ENCODE measurements at places on chromosomes 12 and 14. TPM values are rescaled to one million over a fixed set of nuclear protein-coding genes. Genes with fewer than 3 reads are reported as not detected.

DNA sequence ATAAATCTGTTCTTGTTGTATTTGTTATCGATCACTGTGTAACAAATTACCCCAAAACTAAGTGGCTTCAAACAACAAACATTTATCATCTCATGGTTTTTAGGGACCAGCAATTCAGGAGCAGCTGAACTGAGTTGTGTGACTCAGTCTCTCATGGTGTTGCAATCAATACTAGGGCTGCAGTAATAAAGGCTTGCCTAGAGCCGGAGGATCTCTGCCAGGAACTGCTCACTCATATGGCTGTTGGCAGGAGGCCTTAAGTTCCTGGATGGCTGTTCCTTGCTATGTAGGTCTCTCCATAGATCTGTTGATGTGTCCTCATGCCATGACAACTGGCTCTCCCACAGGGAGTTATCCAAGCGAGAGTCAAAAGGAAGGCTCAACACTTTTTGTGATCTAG lies 3.8 kb upstream of the PSMC6 start:
- DNase-seq = no peak

The IQSEC3 gene
- 0.95 TPM for total RNA-seq

The TEX52 gene
- total RNA-seq = not detected

The FLVCR2 gene
- 7.6 TPM for total RNA-seq

DNA sequence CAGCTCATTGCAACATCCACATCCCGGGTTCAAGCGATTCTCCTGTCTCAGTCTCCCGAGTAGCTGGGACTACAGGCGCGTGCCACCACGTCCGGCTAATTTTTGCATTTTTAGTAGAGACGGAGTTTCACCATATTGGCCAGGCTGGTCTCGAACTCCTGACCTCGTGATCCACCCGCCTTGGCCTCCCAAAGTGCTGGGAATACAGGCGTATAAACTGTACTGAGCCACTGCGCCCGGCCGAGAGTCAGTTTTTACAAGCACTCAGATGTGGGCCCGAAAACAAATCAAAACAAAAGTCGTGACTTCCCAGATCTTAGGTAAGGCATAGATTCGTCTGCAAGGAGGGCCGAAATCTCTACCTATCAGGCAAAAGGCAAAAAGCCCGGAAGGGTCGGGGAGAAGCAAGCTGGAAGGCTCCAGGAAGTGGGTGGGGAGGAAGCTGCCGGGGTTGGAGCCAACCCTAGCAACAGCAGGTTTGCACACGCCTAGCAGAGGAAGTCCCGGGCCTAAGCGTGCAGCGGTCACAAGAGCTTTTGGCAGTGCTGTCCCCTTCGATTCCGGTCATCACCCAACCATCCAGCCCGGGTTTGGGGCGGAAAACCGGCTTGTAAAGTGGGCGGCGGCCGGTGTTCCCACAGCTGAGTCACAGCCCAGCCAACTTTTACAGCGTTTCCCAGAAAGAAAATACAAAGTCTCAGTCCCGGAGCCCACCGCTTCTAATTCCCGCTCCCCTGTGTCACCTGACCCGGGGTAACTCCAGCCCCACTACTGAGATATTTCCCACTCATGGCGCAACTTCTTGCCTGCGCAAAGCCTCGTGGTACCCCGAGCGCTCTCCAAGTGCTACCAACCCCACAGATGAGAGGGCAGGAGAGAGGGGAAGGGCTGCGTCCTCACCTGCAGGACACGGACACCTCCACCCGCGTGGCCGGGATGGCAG lies 583 bp downstream of the CPNE8 start:
- DNase-seq = peak; percentile 48

DNA sequence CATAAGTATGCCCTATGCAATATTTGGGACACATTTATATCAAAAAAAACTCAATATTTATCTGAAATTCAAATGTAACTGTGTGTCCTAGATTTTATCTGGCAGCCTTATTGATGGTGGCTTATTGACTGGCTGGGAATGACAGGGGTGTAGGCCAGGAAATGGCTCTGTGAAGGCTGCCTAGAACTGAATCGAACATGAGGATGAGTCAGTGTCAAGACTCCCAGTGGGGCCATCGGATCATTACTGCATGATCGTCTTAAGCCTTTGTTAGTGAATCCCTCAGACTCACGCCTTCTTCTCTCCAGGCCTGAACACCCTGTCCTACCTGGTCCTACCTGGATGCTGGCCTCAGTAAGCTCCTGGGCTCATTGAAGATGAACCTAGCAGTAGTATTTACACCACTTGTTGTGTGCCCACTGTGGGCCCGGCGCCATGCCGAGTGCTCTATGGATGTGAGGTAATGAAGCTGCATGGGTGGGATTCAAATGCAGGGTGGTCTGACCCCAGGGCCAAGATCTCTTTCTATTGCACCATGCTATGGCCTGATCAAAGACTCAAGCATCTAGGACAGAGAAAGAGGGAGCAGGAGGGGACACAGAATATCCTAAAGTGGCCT lies 21.0 kb upstream of the FAIM2 start:
- DNase-seq = no peak

DNA sequence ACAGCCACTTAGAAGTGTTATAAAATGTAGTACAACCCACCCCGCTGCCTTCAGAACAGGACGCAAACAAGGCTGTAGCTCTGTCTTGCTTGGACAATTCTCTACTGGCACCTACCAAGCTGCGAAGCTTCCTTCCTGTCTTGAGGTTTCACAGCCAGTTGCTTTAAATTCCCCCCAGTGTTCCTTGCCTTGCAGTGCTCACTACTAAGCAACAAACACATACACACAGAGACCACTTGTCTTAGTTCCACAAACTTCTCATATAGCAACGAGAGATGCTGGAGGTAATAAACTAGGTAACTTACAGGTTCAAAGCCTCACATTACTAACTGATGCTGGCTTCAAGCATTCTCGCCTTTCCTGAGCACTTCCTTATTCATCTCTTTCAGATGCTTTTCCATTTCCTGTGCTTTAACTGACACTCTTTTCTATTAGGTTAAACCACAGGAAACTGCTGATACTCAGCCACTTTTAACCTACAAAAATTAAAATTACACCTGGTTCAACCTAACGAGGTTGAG lies 91.5 kb upstream of the PTGDR start:
- no peak for DNase-seq

DNA sequence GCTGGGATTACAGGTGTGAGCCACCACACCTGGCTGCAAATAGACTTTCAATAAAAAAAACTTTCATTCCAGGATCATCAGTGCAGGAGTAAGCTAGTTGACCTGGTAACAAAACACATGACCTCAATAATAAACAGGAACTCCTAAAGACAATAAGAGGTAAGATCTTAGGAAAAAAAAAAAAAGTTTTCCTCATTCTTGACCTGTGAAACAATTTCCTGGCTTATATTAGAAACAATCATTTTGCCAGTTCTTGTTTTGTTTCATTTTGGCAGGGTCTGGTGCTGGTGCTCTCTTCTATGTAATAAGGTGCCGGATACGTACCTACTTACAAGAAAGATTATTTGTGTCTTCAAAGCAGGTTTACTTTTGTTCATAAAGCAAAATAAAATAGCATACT lies 90.6 kb upstream of the AMN1 start:
- DNase-seq = no peak

DNA sequence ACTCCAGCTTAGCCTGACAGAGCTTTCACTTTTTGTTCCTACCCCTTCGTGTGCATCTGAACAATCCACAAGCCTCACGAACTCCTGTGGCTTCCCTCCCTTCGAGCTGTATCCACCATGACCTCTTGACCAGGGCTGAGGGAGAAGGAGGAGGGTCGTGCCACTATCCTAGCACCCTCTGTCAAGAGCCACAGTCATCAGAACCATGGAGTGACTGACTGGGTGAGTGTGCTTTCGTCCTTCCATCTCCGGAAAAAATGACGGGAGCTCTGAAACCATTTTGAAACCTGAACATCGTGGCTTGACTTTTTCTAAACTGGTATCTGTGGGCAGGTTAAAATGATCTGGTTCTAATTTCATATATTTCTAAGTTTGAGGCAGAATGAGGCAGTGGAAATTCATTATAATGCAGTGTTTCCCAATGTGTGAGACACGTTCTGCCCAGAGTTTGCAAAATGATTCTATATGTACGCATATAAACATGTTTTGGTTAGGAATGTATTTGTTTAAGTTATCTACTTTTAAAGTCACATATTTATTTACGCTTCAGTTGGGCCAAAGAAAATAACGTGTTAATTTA lies 27.0 kb downstream of the IL26 start:
- no peak for DNase-seq

- DNase-seq = no peak
These were observed 43.7 kb downstream of the LTBP2 start for GRCh38 chr14:74568380-74568649.

The OAS1 gene
- 43.9 TPM for total RNA-seq

DNA sequence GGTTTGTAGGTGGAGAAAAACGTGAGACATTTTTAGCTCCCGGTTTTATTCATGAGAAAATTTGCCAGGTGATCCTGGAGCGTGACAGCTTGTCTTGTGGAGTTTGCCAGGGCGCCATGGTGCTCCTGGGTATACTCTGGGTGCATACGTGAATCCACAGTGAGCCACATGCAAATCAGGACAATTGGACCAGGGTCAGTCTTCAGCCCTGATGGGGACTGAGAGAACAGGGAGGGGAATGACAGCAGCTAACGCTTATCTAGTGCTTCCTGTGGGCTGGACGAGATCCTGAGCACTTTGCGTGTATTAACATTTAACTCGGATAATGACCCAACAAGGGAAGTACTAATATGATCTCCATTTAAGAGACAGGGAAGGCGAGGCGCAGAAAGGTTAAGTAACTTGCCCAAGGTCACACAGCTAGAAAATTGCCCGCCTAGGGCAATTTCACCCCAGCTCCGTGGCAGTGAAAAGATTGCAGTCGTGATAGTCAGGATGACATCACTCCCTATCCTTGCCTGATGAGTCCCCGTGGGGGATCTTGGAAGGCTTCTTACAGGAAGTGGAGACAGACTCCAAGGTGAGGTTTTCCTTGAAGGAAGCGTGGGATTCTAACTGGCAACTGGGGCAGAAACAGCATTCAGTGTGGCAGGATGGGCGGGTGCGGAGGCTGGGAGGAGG lies 118.4 kb upstream of the NCOR2 start:
- DNase-seq = no peak

The NOXRED1 gene
- not detected for total RNA-seq

The CFAP251 gene
- total RNA-seq = 2.9 TPM

DNA sequence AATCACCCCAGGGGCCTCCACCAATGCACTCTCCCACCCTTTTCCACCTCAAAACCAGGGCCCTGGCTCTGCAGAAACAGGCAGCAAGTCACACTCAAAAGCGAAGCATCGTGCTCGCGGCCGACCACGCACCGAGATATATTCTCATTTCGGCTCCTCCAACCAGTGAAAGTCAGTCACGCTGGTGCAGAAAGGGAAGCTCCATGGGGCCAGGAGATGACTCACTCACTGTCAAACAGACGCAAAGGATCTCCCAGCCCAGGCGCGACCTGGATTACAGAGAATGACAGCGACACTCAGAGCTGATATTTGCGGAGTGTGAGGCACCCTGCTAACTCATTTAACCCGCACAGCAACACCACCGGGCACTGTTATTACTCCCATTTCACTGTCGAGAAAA lies 173.6 kb downstream of the CALM1 start:
- no peak for DNase-seq

GRCh38 chr12:131606218-131606901 lies 104.5 kb upstream of the SFSWAP start:
- DNase-seq = no peak

DNA sequence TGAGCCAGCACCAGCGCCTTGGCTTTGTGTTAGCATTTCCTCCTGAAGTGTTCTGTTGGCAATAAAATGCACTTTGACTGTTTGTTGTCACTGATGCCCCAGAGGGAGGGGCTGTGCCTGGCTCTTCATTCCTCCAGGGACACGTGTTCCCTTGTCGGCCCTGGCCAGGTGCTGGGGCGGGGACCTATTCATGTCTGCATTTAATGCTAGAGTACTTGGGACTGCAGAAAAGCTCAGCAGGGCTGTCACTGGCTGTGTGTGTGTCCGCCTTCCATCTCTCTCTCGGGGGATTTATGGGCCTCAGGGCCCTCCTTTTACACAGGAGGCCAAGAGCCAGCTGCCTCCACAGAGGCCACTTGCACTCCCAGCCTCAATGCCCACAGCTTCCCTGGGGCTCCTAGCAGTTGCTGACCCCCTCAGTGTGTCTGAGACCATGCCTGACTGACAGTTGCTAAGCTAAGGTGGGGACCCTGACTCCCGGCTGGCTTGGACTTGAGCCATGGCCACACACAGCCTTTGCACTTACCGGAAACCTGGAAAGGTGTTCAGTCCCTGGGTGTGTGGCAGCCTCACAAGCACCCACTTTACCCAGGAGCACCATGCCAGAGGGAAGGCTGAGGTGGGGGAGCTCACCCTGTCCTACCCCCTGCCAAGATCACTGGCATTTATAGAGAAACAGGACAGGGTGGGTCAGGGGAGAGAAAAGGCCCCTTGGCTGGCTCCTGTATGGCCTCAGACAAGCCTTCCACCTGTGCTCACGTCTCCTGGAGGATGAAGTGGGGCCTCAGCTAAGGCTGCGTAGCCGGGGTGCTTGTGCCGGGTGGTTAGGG lies 27.8 kb downstream of the HIP1R start:
- no peak for DNase-seq

The SOCS4 gene
- total RNA-seq = 15.6 TPM

DNA sequence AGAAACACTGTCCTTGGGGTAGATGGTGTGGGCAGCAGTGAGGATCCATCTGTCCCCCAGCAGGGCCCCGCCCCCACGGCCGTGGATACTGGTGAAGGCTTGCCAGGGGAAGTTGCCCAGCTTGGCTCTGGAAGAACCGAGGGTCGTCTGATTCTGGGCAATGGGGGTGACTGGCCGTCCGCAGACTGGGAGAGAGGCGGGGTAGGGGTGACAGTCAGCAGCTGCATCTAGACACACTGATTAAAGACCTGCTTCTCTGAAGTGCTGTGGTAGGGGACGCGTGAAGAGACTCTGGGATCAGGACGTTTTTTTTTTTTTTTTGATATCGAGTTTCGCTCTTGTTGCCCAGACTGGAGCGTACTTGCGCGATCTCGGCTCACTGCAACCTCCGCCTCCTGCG lies 4.7 kb upstream of the C1R start:
- no peak for DNase-seq

DNA sequence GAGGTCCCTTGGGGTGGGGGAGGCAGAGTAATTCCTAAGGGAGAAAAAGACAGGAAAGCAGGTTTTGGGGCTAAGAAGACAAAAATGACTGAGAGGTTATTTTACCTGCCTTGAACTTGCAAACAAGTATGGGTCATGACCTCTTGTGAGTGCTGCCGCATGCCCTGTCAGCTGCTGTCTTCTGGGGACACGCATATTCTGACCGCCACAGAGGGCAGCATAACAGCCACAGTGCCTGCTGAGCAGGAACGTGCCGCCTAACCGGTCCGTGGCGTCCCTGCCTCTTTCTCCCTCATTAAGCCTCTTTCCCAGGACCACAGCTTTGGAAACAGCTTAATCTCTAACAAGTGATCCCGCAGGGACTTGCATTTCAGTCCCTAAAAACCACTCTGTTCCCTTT lies 51.3 kb upstream of the KCNA1 start:
- DNase-seq = no peak

GRCh38 chr12:50387487-50387886 lies 8.9 kb downstream of the FAM186A start:
- no peak for DNase-seq

The KLRD1 gene
- total RNA-seq = 1.3 TPM

The ADAMTS20 gene
- not detected for total RNA-seq

The COL2A1 gene
- not detected for total RNA-seq
